ENCODE measurements at places on chromosomes 2 and 18. TPM values are rescaled to one million over a fixed set of nuclear protein-coding genes. Genes with fewer than 3 reads are reported as not detected.

The GALR1 gene
- not detected for total RNA-seq

GRCh38 chr2:134852518-134852917 is 14.1 kb downstream of the ACMSD start:
- no peak for DNase-seq
- H3K4me1 ChIP-seq: no peaks in the 10 kb centered on the region
- H3K27ac ChIP-seq: no peak overlapping the region
- H3K4me3 ChIP-seq: no peak overlapping the region
- no peaks in the 10 kb centered on the region for H3K36me3 ChIP-seq

DNA sequence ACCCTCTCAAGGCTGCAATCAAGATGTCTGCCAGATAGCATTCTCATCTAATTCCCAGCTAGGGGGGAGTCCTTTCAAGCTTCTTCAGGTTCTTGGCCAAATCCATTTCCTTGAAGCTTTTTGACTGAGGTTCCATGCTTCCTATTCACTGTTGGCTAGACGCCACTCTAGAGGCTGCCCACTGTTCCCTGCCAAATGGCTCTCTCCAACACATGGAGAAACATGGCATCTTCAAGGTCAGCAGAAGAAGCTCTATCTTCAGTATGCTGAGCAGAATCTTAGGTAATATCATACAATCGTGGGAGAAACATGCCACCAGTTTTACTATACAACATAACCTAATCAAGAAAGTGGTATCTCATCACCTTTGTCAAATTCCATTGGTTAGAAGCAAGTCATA is 1985.1 kb upstream of the CELF4 start:
- no peaks in the 10 kb centered on the region for H3K4me1 ChIP-seq
- DNase-seq: no peak
- no peak overlapping the region for H3K27ac ChIP-seq

GRCh38 chr2:647003-647560 is 30.1 kb downstream of the TMEM18 start:
- no peak overlapping the region for H3K27ac ChIP-seq
- H3K36me3 ChIP-seq: no peaks in the 10 kb centered on the region
- no peak for DNase-seq
- no peaks in the 10 kb centered on the region for H3K4me1 ChIP-seq
- no peak overlapping the region for H3K4me3 ChIP-seq

The SEH1L gene
- 36.3 TPM for total RNA-seq

DNA sequence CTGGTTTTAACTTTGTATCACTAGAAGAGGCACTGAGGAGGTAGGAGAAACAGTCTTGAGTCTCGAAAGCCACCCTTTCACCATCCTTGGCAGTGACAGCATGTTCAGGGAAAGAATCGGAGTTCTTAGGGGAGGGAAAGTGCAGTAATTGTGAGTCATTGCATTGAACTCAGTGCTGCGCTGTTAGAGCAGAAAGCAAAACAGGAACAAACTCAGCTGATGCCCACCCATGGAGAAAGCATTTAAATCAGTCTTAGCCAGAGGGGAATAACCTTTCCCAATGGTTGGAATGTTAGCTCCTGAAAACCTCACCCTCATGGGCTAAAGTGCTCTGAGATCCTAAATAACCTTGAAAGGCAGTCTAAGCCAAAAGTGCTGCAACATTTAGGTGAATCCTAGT is 845.6 kb upstream of the CNTNAP5 start:
- no peak for DNase-seq
- H3K27me3 ChIP-seq: no peaks in the 10 kb centered on the region
- no peak overlapping the region for H3K4me3 ChIP-seq
- no peaks in the 10 kb centered on the region for H3K36me3 ChIP-seq
- H3K27ac ChIP-seq: no peak overlapping the region

DNA sequence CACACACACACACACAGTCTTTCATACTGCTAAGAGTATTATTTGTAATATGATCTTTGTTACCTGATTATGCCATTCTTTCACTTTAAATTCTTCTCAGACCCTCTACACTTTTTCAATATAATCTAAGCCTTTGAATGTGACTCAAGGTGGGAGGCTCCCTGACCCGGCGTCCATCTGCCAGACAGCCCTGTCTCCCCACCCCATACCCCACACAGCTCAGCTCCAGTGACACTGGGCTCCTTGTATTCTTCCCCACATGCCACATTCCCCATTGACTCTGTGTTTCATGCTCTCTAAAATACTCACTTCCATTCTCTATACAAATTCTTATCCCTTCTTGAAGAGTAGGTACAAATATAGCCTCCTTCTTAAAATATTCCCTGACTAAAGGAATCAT is 442.2 kb downstream of the TGIF1 start:
- DNase-seq: no peak
- no peak overlapping the region for H3K4me3 ChIP-seq
- H3K27ac ChIP-seq: no peak overlapping the region
- no peaks in the 10 kb centered on the region for H3K36me3 ChIP-seq
- no peaks in the 10 kb centered on the region for H3K4me1 ChIP-seq
- peaks cover 2% of the 10 kb centered on the region for H3K27me3 ChIP-seq

- no peak overlapping the region for H3K27ac ChIP-seq
- H3K27me3 ChIP-seq: peaks cover 19% of the 10 kb centered on the region
- H3K4me1 ChIP-seq: no peaks in the 10 kb centered on the region
- no peak overlapping the region for H3K4me3 ChIP-seq
- H3K36me3 ChIP-seq: no peaks in the 10 kb centered on the region
Measured at GRCh38 chr2:165401285-165401852, 68.1 kb upstream of the CSRNP3 start.

- H3K4me3 ChIP-seq: no peak overlapping the region
- peaks cover 3% of the 10 kb centered on the region for H3K36me3 ChIP-seq
- DNase-seq: no peak
- H3K27ac ChIP-seq: no peak overlapping the region
Measured at GRCh38 chr2:120344214-120344975, 1.5 kb upstream of the INHBB start.

The FBXO15 gene
- 1.1 TPM for total RNA-seq

The TWIST2 gene
- not detected for total RNA-seq

The SERPINB4 gene
- total RNA-seq: not detected

DNA sequence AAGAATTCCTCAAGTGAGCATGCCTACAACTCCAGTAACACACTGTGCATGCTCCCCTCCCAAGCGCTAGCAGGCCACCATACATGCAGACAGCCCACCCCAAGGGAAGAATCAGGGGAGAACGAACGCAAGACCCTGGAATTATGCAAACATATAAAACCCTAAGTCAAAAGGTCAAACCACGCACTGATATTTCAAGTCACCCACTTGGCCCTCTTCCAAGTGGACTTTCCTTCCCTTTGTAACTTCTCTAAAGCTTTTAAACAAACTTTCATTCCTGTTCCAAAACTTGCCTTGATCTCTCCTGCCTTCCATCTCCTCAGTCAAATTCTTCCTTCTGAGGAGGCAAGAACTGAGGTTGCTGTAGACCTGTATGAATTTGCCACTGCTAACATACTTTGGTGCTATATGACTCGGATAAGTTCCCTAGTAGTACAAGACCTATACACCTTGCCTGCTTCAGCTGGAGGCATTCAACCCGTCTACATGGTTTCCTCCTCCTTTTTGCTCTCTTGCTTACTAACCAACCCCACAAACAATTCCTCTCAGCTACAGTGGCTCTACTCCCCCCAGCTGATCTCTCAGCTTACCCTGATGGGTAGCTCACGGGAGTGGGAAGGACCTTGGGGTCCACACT is 11.1 kb upstream of the RPIA start:
- H3K4me1 ChIP-seq: no peaks in the 10 kb centered on the region
- no peaks in the 10 kb centered on the region for H3K27me3 ChIP-seq
- no peak for DNase-seq
- no peak overlapping the region for H3K4me3 ChIP-seq
- H3K27ac ChIP-seq: no peak overlapping the region

GRCh38 chr2:186572705-186573104 is 17.2 kb upstream of the ITGAV start:
- H3K4me1 ChIP-seq: peaks cover 2% of the 10 kb centered on the region
- DNase-seq: no peak
- H3K27ac ChIP-seq: no peak overlapping the region
- H3K36me3 ChIP-seq: no peaks in the 10 kb centered on the region
- peaks cover 7% of the 10 kb centered on the region for H3K27me3 ChIP-seq
- no peak overlapping the region for H3K4me3 ChIP-seq

- no peak overlapping the region for H3K4me3 ChIP-seq
- no peak overlapping the region for H3K27ac ChIP-seq
- H3K27me3 ChIP-seq: peaks cover 11% of the 10 kb centered on the region
- no peak for DNase-seq
- H3K36me3 ChIP-seq: no peaks in the 10 kb centered on the region
Measured at GRCh38 chr2:70474256-70474848, 79.3 kb downstream of the TGFA start.

DNA sequence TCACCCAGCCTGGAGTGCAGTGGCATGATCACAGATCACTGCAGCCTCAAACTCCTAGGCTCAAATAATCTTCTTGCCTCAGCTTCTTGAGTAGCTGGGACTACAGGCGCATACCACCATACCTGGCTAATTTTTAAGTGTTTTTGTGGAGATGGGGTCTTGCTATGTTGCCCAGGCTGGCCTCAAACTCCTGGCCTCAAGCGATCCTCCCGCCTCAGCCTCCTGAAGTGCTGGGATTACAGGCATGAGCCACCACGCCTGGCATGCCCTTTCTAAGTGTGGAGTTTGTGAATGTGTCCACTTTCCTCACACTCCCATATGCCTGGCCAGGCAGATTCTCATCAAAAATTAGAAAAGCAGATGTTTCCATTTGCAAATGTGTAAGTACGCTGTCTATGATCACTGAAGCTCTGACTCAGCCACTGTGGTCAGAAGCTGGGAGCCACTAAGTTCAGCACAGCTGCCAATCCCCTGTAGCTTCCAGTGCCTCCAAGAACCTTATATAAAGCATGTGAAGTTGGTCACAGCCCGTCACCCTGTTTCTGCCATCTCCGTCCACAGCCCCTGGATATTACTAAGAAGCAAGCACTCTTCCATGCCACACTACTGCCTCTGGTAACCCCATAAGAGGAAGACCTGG is 155.4 kb downstream of the FAM210A start:
- H3K4me3 ChIP-seq: no peak overlapping the region
- H3K4me1 ChIP-seq: peaks cover 62% of the 10 kb centered on the region
- peak; percentile 38 for DNase-seq
- H3K27ac ChIP-seq: no peak overlapping the region
- no peaks in the 10 kb centered on the region for H3K27me3 ChIP-seq

- no peak overlapping the region for H3K27ac ChIP-seq
- no peaks in the 10 kb centered on the region for H3K27me3 ChIP-seq
- no peak overlapping the region for H3K4me3 ChIP-seq
- H3K4me1 ChIP-seq: no peaks in the 10 kb centered on the region
- DNase-seq: no peak
- H3K36me3 ChIP-seq: no peaks in the 10 kb centered on the region
Measured at GRCh38 chr2:23235292-23235691, 149.7 kb upstream of the KLHL29 start.

DNA sequence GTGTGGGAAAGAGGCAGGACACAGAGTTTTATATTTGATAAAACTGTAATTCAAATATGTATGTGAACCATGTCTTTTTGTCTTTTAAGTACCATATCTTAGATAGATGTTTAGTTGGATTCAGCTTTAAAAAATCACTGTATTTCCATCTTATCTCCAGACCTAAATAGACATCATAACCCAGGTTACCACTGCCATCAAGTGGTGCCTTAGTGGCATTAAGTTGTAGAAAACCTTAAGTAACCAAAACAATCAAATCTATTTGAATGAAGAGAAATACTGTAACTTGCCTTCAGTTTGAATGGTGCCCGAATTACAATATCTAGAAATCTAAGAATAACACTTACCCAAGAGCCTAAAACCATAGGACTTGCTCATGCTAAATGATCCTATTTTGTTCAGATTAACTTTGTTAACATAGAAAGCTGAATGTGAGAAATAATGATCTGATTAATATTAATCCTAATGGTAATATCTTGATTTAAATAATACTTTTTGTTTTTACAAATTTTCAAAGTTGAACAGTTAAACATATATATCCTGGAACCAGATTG is 92.5 kb upstream of the MAP2 start:
- H3K4me1 ChIP-seq: no peaks in the 10 kb centered on the region
- no peak overlapping the region for H3K27ac ChIP-seq
- no peak overlapping the region for H3K4me3 ChIP-seq
- H3K36me3 ChIP-seq: no peaks in the 10 kb centered on the region
- H3K27me3 ChIP-seq: no peaks in the 10 kb centered on the region

- no peaks in the 10 kb centered on the region for H3K36me3 ChIP-seq
- DNase-seq: no peak
- H3K4me1 ChIP-seq: no peaks in the 10 kb centered on the region
- no peak overlapping the region for H3K27ac ChIP-seq
Measured at GRCh38 chr2:55865096-55865835, 58.3 kb downstream of the EFEMP1 start.

DNA sequence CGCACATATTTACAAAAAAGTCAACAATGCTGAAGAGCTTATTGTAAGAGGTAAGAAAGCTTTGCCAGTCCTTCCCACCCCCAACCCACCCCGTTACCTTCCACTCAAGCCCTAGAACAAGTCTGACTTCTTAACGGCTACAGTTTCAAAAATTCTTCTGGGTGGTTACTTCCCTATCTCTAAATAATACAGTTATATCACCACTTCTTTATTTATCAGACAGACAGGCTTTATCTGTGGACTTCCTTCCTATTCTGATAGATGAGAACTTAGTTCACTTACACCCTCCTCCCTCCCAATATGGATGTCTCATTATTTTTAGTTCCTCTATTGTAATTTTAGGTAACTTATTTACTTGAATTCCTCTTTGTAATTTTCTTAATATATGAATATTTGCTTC is 26.7 kb upstream of the ACTR3 start:
- H3K27me3 ChIP-seq: peaks cover 7% of the 10 kb centered on the region
- H3K36me3 ChIP-seq: peaks cover 8% of the 10 kb centered on the region
- no peak for DNase-seq
- H3K4me1 ChIP-seq: no peaks in the 10 kb centered on the region

DNA sequence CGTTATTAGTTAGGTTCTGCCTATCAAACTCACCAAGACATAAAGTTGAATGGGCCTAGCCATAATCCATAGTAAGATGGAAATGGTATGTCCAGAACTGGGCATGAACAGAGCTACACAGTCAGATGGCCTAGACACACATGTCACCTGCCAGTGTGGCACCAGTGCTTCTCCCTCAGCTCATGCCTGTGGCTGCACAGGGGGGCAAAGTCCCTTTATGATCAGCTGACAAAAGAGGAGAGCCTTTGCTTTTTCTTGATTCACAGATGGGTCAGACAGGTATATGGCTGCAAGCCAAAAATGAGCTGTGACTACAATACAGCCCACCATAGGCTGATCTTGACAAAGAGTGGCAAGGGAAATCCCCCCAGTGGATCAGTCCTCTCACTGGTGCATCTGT is 28.3 kb upstream of the STARD7 start:
- H3K36me3 ChIP-seq: no peaks in the 10 kb centered on the region
- no peak overlapping the region for H3K27ac ChIP-seq
- peaks cover 13% of the 10 kb centered on the region for H3K4me1 ChIP-seq

The EPHA4 gene
- 11.8 TPM for total RNA-seq

DNA sequence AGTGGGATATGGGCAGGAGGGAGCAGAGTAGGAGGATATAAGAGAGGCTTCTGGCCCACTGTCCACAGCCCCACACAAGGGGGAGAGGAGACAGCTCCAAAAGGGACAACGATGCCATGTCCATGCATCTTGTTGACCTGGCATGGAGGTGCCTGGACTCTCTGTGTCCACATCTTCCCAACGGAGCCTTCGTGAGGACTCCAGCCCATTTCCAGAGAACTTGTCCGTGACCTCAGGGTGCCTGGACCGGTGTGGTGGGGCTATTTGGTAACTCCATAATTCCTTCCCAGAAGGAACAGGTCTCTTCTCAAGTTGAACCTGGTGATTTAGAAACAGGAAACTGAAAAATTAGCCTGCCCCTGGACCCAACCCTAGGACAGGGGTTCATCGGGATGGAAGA is 133.9 kb downstream of the CYP26B1 start:
- DNase-seq: no peak
- H3K36me3 ChIP-seq: no peaks in the 10 kb centered on the region
- H3K4me1 ChIP-seq: no peaks in the 10 kb centered on the region
- H3K4me3 ChIP-seq: no peak overlapping the region
- H3K27ac ChIP-seq: no peak overlapping the region
- H3K27me3 ChIP-seq: no peaks in the 10 kb centered on the region
